ENCODE measurements at places on chromosomes 12 and 14.

- DNase-seq = no peak
Observed at GRCh38 chr12:83629931-83630330, 943.2 kb downstream of the TMTC2 start.

DNA sequence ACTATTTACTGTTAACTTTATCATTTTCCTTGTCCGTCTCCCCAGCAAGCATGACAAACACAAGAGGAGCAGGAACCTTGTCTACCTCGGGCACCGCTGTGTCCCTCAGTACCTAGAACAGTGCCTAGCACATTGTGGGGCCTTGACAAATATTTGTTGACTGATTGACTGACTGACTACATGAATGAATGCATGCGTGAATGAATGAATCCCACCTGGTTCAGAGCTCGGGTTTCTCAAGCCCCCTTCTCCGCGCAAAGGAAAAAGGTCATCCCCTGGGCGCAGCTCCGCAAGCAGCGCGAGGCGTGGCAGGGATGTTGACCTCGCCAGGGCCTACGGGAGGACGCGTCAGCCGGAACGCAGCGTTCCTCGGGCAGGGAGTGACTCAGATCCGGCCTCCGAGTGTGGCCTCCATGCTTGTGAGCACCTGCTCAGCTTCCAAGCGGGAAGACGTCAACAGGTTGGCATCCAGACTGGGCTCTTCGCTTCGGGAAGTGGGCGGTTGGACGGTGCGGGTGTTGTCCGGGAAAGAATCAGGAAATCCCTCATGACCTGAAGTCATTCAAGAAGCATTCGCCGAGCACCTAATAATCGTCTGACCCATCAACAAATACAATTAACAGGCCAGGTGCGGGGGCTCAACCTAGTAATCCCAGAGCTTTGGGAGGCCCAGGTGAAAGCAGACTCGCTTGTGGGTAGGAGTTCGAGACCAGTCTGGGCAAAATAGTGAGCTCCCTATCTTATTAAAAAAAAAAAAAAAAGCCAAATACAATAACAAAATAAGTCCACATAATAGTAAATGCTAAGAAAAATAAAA, 13.9 kb upstream of the UBC start:
- DNase-seq = peak; percentile 84

DNA sequence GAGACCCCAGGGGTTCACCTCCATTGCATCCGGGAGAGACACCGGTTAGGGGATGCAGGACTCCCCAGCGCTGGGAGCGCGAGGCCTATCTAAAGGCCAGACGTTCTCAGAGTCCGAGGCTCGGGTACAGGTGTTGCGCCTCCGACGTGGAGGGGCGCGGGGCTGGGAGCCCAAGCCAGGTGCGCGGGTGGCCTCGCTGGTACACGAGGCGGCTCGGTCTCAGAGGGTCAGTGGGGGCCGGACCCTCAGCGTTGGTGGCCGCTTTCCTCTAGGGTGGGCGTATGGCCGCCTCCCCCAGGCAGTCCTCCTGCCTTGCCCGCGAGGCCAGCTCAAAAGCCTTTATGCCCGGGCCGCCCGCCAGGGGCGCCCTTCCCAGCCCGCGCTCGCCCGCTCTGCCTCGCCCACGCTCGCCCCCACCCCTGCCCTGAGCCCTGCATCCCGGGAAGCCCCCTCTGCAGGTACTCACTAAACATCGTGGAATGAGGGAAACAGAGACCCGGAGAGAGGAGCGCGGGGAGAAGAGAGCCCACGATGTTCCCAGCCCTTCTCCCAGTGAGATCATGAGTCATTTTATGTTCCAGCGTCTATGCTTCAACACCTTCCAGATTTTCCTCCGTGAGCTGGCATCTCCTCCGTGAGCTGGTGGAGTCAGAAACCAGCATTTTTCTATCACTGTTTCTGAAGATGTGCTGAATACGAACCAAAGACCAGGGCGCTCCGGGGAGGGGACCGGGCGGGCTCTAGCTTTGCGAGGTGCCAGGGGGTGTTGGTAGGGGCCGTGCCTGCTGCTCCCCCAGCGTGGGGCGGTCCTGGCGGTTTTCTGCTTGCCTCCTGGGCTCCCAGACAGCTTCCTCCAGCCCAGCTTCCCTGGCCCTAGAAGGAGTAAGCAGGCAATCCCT, 73.8 kb downstream of the DIO3 start:
- DNase-seq = no peak

GRCh38 chr12:90905691-90906370, 49.1 kb downstream of the CCER1 start:
- DNase-seq = no peak

- DNase-seq = peak; percentile 27
Observed at GRCh38 chr12:108884116-108885012, 4.5 kb downstream of the DAO start.

DNA sequence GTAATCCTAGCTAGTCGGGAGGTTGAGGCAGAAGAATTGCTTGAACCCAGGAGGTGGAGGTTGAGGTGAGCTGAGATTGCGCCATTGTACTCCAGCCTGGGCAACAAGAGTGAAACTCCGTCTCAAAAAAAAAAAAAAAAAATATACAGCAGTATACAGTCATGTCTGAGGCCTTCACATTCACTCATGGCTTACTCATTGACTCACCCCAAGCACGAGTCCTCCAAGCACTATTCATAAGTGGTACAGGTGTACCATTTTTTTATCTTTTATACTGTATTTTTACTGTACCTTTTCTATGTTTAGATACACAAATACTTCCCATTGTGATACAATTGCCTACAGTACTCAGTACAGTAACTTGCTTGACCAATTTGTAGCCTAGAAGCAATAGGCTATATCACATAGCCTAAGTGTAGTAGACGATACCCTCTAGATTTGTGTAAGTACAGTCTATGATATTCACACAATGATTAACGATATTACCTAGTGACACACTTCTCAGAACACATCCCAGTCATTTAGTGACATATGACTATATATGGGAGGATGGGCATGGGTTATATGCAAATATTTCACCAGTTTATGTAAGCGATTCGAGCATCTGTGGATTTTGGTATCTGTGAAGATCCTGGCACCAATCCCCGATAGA, 12.2 kb downstream of the LLPH start:
- no peak for DNase-seq

GRCh38 chr14:33972583-33973081, 21.8 kb upstream of the EGLN3 start:
- no peak for DNase-seq

DNA sequence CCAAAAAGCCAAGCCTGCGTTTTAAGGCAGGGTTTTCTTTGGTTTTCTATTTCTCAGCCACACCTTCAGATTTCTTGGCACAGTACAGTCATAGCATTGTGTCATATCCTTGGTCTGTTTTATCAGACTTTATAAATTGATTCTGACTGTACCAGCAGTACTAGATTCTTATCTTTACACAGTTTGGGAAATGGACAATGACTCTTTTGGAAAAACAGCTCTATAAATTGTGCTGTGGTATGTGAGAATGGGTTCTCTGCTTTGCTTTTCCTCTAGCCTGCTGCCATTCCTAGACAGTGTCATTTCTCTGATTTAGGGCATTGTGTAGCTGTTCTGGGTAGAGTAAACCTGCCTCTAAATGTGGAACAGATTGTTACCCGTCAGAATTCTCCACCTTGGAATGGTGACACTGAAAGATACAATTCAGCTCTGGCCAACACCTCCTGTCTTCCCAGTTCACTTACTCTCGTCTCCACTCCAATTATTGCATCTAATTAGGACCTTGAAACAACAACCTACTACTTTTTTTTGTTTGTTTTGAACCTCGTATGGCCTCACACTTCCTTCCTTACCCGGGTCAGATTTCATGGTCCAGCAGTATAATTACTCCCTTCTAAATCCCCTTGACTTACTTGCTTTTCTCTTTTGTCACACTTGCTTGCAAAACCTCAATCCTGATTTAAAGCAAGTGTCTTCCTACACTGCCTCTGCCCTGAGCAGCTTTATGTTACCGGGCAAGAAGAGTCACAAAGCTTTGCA, 226.3 kb downstream of the ERC1 start:
- peak; percentile 44 for DNase-seq

DNA sequence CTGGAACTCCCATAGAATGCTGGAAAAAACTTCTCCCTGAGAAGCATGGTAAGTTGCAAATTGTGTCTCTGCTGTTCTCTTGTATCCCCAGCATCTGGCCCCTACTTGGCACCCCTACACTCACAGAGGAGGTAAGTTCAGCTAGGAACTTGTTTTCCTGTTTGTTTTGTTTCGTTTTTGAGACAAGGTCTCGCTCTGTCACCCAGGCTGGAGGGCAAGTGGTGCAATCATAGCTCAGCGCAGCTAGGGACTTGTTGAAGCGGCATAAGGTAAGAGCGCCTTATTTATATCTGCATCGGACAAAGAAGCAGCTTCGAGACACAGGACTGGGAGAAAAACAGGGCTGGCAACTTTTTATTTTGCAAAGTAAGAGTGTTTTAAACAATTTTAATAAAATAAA, 18.5 kb upstream of the ANO2 start:
- no peak for DNase-seq

- peak; percentile 42 for DNase-seq
Observed at GRCh38 chr12:107402041-107403022, 283.3 kb upstream of the PWP1 start.

DNA sequence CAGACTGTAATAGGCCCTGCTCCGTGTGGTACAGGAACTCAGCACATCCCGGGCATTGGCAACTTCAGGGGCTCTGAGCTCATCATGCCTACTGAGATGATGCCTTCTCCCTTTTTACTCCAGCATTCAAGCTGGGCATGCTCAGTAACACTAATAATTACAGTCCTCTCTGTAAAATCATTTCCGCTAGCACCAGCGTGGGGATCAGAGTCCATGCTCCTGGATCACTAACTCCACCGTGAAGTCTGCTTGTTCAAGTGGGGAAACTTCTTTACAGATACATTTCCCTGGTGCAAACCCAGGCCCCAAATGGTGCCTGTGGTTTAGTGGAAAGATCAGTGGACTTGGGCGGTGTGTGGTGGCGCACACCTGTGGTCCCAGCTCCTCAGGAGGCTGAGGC, 16.7 kb downstream of the CLSTN3 start:
- no peak for DNase-seq

DNA sequence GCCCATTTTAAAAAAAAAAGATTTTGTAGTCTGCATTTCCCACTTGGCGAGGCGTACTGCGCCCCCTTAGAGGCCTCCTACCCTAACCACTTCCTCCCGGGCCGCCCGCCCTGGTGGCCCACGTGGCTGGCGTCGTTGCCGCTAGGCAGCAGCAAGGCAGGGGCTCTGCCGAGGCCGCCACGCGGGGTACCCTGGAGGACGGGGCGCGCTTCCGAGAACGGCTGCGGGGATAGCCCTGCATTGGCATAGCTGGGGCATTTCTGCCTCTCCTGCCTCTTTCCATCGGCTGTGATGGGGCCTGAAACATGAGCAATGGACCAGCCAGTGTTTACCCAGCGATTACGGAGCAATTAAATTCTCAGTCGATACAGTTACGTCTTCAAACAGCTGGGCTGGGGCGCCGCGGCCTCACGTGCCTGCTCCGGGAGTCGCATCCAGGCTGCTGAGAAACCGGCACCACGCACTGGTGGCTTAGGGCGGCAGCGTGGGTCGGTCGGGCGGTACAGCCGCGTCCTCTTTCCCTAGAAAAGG, 38.0 kb downstream of the IQSEC3 start:
- peak; percentile 63 for DNase-seq

DNA sequence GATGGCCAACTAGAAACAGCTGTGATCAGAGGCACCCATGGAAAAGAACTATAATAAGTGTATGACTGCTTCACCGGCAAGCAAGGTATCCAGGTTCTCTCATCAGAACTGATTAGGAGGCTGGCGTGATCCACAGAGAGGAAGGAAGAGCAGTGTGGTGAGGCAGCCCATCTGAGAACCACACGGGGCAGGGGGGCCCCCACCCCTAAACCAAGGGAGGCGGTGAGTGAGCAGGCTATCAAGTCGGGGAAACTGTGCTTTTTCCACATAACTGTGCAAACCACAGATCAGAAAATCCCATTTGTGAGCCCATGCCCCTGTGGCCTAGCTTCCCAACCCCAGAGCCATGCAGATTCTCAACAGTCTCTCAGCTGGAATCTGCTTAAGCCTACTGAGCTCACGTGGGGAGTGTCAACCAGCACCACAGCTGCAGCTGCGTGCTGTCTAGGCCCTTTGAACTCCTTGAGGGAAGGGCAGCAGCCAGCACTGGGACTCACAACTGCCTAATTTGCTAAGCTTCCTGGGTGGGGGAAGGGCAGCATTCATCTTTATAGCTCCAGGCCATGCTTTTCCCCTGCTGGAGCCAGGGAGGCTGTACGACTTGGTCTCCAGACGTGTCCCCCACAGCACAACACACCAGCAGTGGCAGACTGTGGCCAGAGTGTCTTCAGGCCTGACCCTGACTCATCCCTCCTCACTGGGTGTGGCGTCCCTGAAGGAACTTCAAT, 444.4 kb upstream of the ATP2B1 start:
- peak; percentile 13 for DNase-seq

- no peak for DNase-seq
Observed at GRCh38 chr12:53952871-53953734, 1.6 kb upstream of the HOXC12 start.

GRCh38 chr12:96193725-96194575, at the start of gene ELK3:
Gene ELK3, plus strand, starts transcription at chr12:96194375.
- DNase-seq = peak; percentile 52

Data from SK-N-DZ (cell line).